ENCODE measurements at places on chromosomes 3 and 15.

- DNase-seq = no peak
Observed at GRCh38 chr3:190166948-190167347, 46.3 kb upstream of the P3H2 start.

DNA sequence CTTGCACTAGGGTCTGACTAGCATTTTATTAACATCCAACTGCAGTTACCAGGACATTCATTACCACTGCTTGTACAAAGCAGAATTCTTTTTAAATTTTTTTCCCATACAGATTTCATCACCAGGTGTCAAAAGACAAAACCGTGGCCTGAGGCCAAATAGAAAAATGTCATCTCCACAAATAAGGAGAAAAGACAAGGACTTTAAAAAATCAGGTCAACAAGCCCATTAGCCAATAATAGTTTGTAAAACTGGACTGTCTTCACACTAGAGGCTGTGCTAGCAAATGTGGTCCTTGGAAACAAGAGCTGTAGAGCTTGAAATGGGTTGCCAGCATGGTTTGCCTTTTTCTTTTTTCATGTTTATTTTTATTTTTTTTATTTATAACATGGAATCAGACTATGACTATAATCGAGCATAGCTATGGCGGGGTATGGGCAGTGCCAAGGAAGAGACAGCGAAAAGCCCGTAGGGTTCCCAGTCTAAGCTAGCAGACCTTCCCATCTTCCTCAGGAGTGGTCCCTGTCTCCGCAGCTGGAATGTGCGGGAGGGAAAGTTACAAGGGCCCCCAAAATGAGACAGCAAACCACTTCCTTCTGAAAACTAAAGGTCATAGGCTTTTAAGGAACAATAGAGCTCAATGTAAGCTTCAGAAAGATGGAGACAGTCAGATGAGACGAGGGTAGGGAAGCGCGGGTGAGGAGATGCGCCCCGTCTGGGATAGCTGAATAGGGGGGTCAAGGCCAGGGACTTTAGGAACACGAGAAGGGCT lies 1.5 kb downstream of the PTPN9 start:
- DNase-seq = no peak

DNA sequence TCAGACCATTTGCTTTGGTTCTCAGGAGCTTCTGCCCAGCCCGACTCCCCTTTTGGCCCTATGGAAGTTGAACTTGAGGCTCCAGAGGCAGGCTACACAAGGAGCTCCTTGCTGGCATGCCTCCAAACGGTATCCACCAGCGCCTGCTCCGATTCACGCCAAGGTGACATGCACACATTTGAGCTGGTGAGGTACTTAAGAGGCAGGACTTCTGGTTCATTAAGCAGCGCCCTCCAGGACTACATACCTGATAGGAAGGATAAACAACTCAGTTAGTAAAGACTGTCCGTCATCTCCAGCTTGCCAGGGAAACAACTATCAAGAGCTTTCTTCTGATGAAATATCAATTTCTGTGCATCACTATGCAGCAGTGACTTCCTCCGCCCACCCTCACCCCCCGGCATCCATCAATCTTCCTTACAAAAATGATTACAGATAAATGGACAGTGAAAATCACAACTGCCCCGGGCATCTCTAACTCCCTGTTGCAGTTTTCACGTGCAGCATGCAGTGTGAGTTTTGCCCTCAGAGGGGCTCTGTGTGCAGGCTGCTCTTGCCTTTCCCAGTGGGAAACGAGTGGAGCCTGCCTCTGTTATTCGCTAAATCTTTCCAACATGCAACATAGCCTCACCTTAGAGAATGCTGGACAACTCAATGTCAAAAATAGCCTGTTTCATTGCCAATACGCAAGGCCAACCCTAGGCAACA lies 122.9 kb downstream of the ARRDC4 start:
- DNase-seq = no peak

DNA sequence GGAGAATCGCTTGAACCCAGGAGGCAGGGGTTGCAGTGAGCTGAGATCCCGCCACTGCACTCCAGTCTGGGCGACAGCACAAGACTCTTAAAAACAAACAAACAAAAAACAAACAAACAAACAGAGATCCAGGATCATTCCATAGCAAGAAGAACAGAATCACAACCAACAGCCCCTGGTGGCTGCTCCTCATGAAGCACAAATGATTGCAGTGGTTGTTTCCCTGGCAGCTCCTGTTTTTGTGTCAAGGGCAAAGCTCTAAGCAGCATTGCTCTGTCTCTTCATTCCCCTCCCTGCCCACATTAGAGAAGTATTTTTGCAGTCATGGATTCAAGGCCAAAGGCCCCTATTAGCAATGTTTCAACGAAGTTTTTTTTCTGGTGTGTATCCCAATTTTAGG lies 25.8 kb upstream of the BLM start:
- DNase-seq = no peak

- no peak for DNase-seq
Observed at GRCh38 chr15:64883100-64883581, 28.6 kb upstream of the ANKDD1A start.

GRCh38 chr3:47385007-47385406 lies 4.2 kb downstream of the PTPN23 start:
- no peak for DNase-seq

- DNase-seq = no peak
Observed at GRCh38 chr3:186772701-186773417, 10.5 kb upstream of the EIF4A2 start.

- DNase-seq = no peak
Observed at GRCh38 chr3:136432685-136433084, 182.5 kb downstream of the PCCB start.
